NCI-H1048 (cell line): ENCODE measurements at places on chromosomes 12 and 14.

- DNase-seq = no peak
Observed at GRCh38 chr12:105220929-105221290, 15.1 kb downstream of the APPL2 start.

DNA sequence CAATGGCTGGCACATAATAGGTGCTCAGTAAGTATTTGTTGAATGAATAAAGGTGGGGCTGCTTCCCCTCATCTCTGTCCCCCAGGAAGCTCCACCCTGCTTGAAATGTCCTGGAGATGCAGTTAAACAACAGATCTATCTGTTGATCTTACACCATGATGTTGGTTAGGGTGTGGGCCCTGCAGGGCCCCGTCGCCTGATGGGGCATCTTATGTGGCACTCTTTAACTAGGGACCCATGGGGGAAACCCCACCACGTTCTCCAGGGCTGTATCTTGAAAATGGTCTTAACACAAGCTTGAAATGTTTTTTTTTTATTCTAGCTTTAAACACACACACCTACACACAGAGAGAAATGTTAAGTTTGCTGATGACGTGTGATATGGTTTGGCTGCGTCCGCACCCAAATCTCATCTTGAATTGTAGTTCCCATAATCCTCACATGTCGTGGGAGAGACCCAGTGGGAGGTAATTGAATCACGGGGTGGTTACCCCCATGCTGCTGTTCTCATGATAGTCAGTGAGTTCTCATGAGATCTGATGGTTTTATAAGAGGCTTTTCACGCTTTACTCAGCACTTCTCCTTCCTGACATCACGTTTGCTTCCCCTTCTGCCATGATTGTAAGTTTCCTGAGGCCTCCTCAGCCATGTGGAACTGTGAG, 741.7 kb downstream of the VRK1 start:
- DNase-seq = no peak

DNA sequence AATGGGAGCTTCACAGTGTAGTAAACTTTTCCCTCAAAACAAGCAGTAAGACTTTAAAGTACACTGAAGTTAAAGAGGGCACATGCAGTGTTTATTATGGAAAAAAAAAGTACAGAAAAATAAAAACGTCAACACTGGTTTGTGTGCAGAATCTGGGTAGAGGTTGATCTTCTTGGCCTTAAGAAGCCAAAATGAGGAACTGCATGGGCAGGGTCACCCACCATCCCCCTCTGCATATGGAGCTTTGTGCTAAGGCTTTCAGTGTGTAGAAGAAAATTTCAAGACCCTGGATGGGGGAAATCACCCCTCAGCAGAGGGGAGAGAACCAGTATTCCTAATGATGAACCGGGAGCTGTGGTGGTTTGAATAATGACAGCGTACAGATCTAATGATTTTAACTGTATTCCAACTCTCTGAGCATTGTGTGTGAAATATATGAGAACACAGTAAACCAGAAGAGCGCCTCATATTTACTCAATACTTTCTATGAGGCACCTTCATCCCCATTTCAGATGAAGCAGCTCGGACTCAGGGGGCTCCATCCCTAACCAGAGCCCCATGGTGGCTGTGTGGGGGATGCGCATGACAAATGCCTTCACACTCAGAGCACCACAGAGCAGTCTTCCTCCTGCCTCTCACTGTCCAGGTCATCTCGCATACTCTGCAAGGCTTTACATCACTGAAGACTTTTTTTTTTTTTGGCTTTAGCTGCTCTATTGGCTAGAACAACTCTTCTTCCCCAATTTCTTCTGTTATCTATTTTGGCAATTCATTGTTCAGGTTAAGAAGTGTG, 33.4 kb downstream of the ACADS start:
- DNase-seq = no peak

- no peak for DNase-seq
Observed at GRCh38 chr14:38481952-38482678, 226.2 kb upstream of the CLEC14A start.

- DNase-seq = no peak
Observed at GRCh38 chr14:103765526-103765925, 49.9 kb downstream of the ZFYVE21 start.

DNA sequence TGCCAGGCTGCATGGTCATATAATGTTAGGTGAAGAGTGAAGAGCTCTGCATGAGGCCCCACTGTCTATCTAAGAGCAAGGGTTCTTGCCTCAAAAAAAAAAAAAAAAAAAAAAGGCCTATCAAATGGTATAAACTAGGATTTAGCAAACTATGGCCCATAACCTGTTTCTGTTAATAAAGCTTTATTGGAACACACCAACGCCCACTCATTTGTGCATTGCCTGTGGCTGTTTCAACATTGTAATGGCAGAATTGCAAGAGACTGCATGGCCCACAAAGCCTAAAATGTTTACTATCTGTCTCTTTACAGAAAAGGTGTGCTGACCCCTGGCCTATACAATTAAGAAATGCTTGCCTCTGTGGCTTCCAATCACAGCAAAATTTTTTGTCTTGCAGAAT, 12.8 kb downstream of the PLEKHG7 start:
- no peak for DNase-seq

DNA sequence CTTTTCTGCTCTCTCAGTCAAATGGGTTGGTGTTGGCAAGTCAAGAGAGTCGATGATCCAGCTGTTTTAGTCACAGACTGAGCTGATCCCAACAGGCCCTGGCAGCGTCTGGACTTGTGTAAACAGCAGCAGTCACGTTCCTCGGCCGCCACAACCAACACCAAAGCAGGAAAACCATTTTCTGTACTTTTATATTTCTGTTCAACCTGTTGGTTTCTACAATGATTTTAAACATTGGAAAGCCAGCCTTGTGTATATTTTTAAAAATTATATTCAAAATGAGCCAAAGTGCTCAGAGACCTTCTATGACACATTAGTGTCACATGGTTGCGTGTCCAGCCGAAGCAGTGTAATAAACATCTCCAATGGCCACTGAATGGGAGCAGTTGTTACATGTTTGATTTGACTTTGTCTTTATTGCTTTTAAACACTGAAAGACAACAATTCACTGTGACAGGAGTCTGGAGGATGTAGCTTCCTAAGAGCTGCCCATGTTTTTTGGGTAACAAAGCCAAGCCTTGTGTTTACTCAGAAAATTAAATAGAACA, 5.9 kb upstream of the SIVA1 start:
- no peak for DNase-seq

GRCh38 chr12:100574187-100575074, 947 bp downstream of the GAS2L3 start:
- DNase-seq = no peak

DNA sequence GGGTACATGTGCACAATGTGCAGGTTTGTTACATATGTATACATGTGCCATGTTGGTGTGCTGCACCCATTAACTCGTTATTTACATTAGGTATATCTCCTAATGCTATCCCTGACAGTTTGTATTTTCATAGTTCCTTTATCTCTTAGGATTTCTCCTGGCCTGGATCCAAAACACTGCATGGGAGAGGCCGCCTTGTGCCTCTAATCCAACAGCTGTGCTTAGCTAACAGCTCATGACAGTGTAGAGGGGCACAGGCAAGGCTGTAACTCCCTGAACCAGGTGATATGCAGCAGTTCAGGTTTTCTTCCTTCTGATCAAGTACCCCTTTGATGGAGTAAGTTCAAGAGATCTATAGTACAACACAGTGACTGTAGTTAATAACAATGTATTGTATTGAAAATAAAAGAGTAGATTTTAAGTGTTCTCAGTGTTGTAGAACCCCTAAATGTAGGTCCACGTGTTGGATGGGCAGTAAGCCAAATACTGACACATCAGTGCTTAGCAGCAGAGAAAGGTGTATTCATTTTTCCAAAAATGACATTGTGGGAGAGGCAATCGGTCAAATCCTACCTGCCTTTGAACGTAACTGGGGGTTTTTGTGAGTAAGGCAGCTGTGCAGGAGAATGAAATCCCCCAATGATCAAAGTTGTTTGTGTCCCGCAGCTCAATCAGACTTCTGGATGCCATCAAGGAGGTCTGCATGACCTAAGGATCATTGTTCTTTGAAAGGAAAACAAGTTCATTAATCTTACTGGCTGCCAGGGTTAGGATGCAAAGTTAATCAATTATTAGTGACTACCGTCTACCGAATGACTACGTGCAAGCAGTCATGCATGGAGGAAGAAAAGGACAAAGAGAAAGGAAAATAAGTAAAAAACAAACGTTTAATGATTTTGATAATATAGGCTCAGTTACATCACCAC, 89.3 kb upstream of the FGD4 start:
- DNase-seq = no peak

DNA sequence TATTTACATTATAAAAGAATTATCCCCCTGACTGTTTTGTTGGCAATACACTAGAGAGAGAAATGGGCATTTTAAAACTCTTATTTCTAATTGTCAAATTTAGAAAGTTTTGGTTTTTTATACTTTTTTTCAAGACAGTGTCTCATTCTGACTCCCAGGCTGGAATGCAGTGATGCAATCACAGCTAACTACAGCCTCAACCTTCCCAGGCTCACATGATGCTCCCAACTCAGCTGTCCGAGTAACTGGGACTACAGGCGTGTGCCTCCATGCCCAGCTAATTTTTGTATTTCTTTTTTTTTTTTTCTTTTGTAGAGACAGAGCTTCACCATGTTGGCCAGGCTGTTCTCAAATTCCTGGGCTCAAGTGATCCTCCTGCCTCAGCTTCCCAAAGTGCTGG, 8.3 kb upstream of the OR11H6 start:
- DNase-seq = no peak

GRCh38 chr14:34971801-34972200, 11.0 kb upstream of the SRP54 start:
- no peak for DNase-seq

- DNase-seq = no peak
Observed at GRCh38 chr12:16225692-16226091, 51.8 kb downstream of the SLC15A5 start.

DNA sequence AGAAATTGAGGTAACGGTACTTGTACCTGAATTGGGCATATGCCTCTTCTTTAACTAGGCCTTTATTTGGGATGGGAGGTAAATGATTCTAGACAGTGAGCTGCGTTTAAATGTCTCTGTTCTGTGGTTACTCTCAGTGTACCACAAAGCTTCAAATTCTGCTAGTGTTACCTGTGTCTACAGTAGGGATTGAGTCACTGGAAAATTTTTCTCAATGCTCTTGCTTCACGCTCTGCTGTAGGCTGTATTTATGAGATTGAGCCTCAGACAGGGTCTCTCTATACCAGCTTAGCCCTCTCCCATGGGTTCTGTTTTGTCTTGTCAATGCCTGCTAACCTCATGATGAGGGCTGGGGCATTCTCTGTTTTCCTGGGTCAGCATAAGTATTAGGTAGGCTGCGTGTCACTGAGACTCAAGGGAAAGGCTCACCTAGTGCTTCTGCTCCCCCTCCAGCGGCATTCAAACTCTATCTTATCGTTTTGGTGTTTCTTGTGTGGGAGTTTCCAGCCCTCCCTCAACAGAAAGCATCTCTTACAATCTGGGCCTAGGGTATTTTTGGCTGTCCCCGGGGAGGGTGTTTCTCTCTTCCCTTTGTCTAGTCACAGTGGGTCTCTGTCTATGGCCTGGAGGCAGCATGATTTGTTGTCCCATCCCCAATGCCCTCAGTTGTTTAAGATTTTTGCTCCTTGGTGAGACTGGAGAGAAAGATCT, 285.8 kb downstream of the ADGRD1 start:
- no peak for DNase-seq

GRCh38 chr14:97791906-97792305, 994.7 kb downstream of the VRK1 start:
- DNase-seq = no peak

- no peak for DNase-seq
Observed at GRCh38 chr14:35155962-35156361, 33.6 kb downstream of the PRORP start.

GRCh38 chr12:13165617-13166041, 30.9 kb upstream of the EMP1 start:
- no peak for DNase-seq

GRCh38 chr12:131723532-131723931, 12.6 kb downstream of the SFSWAP start:
- DNase-seq = no peak

DNA sequence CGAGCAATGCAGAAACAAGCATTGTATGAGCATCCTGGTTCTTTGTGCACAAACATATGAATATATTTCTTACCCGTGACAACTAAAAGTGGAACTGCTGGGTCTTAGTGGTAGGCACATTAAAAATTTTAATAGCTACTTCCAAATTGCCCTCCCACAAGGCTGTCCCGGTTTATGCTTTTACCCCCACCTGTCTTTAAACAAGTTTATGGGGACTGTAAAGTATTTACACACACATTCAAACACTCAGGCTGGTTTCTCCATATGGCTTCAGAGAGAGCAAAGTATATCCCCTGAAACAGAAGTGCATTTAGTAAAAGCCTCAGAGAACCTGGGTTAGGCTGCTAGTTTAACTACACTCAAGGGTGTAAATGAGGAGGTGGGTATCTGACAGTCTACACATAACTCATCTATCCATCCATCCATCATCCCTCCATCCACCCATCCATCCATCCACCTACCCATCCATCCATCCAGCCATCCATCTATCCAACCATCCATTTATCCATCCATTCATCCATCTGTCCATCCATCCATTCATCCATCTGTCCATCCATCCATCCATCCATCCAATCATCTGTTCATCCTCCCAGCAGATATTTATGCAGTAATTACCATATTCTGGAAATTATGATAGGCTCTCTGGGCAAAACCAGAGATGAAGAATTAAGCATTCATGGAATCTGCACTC, 75.7 kb upstream of the DICER1 start:
- DNase-seq = no peak

DNA sequence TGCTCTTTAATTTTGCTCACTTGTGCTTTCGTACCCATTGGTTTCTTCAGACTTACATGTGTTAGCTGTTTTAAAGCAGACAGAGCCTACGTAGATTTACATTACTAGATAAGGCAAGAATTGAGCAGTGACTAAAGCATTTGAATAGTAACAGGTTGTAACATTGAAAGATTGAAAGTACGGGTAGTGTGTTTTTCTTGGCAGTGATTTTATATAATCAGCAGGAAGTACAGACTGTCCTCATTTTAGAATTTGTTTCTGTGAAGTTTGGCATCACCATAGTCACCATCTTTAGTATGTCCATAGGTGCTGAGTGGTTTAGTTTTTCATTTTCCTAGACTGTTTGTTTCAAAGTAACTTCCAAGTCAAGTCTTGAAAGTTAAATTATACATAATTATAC, 14.0 kb downstream of the RTRAF start:
- DNase-seq = no peak

DNA sequence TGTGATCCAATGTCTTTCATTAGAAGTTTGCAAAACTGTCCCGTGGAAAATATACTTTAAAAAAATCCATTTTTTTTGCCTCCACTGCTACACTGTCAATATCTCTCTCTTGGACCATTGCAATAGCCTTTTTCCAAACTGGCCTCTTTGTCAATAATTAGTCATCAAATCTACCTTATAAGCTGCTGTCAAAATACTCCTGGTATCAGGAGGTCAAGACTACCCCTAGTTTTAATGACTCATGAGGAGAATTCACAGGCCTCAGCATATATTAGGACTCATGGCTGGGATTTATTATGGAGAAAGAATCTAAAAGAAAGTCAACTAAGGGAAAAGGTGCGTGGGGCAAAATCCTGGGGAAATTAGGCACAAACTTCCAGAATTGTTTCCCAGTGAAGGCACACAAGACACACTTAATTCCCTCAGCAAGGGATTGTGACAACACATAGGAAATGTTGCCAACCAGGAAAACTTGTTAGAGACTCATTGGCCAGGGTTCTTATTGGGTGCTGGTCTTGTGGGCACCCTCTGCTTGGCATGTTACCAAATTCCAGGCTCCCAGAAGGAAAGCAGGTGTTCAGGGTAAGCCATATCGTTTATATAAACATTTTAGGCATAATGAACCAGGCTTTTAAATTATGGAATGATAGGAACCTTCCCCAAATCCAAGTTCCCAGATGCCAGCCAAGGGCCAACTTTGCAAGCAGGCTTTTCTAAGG, 56.1 kb downstream of the TMEM117 start:
- no peak for DNase-seq

- no peak for DNase-seq
Observed at GRCh38 chr14:94969766-94970165, 187.6 kb downstream of the DICER1 start.
